Hypothalamus (tissue), 51 donors: ENCODE measurements at places on chromosomes 7 and 10.

- DNase-seq, result no peak
These were observed 82.2 kb downstream of the FAM107B start for GRCh38 chr10:14692344-14693076.

- no peak for DNase-seq
These were observed 130.6 kb downstream of the EBF3 start for GRCh38 chr10:129833468-129833950.

GRCh38 chr7:75704928-75705327 lies 33.8 kb downstream of the HIP1 start:
- no peak for DNase-seq

DNA sequence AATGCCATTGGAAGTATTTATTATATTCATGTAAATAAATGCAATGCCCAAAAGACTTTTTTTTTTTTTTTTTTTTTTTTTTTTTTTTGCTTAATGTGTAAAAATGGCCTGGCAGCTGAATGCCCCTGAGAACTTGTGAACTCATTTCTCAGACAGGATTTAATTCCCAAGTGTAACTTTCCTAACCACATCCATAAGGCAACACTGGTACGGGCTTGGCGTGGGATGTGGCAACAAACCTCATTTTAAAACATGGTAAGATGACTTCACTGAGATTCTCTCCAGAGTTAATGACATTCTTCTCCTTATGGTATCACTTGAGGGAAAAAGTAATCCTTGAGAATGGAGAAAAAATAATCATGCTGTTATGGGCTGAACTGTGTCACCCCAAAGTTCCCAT lies 150.4 kb downstream of the DGKI start:
- no peak for DNase-seq

- DNase-seq, result no peak
These were observed 67.1 kb upstream of the MAGI2 start for GRCh38 chr7:79520543-79520942.
